ENCODE measurements at places on chromosomes 6 and 20. TPM values are rescaled to one million over a fixed set of nuclear protein-coding genes. Genes with fewer than 3 reads are reported as not detected.

GRCh38 chr20:63478346-63479302 is 6.2 kb upstream of the KCNQ2 start:
- DNase-seq = no peak

DNA sequence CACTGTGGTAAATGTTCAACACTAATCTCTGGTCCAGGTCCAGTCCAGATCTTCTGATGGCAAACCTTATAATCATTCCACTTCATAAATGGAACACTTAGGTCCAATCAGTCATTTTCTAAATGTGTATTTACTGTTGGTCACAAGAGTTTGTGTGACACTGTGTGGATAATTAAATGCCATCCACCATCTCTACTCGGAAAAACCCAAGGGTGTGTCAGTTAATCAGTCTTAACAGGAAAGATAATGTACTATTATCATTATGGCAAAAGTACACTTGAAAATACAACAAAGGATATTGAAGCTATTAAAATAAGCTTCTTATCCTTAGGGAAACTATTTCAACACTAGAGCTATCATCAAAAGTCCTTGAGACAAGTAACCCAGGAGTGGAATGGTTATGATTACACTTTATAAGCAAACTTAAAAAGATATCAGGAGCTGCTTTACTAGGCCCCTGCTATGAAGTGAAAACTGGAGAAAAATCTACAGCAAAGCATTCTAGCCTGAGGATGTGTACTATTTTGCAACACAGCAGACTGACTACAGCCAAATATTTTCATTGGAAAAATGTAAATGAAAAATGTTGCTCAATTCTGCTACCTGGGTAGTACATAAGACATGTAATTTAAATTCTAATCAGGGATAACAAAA is 227.9 kb downstream of the LAMA2 start:
- no peak for DNase-seq

- DNase-seq = no peak
Observed at GRCh38 chr6:69116658-69117057, 481.6 kb downstream of the ADGRB3 start.

The F13A1 gene
- total RNA-seq = 270 TPM

DNA sequence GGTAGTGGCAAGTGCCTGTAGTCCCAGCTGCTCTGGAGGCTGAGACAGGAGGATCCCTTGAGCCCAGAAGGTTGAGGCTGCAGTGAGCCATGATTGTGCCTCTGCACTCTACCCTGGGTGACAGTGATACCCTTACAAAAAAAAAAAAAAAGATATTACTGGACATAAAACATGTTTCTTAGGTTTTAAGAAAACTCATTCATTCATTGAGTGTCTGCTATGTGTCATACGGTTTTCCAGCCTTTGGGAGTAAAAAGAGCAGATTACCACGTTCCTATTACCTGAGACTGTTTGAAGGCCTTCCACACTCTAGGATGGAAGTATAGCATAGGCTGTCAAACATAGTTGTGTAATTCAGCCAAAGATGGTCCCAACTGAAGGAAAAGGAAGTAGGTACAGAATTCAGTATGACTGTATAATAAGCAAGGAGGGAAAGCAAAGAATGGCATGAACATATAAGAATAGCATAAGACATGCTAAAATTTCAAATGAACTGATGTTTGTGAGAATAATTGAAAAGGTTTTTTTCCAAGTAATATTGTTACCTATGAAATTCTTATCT is 22.0 kb downstream of the STXBP5 start:
- DNase-seq = no peak

GRCh38 chr20:37796121-37796520 is 102.3 kb downstream of the CTNNBL1 start:
- no peak for DNase-seq

DNA sequence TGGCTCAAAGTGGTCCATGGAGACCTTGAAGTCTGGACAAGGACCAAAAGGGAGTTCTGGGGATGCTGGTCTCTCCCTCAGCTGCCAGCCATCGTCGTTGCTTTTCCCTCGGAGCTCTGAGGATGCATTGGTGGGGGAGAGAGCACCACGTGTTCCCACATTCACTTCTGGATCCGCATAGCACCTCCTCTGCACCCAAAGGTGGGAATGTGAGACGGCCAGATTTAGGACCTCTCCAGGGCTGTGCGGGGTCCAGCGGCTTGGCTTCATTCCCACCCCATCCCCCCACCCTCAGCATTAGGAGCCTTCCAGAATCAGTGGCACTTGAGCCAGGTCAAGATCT is 1.1 kb downstream of the EPB41L1 start:
- no peak for DNase-seq

DNA sequence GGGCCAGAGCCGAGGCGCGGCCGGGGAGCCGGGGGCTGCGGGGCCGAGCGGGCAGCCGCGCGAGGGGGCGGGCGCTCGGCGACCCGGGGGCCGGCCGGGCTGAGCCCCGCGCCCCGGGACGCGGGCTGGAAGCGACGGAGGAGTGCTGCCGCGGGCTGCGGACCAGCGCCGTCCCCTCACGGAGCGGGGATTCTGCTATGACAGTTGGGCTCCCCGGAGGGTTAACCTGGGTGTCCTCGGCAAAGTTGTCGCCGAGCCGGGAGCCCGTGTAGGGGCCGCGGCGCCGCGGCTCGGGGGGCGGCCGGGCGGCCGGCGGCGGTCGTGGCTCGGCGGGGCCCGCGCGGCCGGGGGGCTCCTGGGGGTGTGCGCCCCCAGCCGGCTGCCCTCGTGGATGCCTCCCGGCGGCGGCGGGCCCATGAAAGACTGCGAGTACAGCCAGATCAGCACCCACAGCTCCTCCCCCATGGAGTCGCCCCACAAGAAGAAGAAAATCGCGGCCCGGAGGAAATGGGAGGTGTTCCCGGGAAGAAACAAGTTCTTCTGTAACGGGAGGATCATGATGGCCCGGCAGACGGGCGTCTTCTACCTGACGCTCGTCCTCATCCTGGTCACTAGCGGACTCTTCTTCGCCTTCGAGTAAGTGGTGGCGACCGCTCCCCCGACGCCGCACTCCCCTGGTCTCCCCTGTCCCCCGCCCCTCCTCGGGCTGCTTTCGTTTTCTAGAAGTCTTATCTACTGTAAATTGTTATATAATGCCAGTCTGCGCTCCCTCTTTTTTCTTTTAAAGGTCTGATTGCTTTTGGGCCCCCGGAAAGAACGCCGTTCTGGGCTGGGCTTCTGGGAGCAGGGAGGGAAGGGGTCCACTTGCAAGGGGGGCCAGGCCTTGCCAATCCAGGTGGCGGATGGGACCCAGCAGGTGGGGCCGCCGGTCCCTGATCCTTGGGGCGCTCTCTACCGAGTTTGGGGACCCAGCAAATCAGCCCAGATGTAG is 936 bp downstream of the ZDHHC14 start:
- peak; percentile 52 for DNase-seq

- no peak for DNase-seq
Observed at GRCh38 chr6:167559675-167560479, 235.0 kb downstream of the TTLL2 start.

The ZNF391 gene
- 2.2 TPM for total RNA-seq

DNA sequence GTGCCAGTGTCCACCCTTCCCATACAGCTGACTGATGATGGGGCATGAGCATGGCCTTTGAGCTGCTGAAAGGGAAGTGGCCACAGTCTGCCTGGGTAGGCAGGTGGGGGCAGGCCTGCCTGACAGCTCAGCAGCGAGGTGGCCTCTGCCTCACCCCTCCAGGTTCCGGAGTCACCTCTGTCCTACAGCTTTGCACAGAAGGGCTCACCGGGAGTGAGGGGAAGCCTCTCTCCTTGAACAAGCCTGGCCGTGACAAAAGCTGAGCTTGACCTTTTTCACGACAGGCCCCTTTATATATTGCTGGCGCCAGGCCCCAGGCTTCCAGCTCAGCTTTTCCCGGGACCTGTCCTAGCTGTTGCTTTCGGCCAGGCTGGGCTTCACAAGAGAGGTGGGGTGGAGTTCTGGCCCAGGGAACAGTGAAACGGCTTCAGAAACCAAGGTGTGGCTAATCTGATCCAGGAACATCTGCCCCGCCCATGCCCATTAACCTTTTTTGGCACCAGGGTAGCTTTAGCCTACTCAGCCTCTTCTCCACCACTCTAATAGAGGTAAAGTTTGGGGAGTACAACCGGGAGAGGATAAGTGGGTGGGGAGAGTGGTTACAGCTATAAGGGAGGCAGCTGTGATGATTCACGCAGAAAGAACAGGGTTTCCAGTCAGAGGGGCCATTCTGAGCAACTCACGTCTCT is 42.9 kb downstream of the C6orf132 start:
- peak; percentile 45 for DNase-seq

DNA sequence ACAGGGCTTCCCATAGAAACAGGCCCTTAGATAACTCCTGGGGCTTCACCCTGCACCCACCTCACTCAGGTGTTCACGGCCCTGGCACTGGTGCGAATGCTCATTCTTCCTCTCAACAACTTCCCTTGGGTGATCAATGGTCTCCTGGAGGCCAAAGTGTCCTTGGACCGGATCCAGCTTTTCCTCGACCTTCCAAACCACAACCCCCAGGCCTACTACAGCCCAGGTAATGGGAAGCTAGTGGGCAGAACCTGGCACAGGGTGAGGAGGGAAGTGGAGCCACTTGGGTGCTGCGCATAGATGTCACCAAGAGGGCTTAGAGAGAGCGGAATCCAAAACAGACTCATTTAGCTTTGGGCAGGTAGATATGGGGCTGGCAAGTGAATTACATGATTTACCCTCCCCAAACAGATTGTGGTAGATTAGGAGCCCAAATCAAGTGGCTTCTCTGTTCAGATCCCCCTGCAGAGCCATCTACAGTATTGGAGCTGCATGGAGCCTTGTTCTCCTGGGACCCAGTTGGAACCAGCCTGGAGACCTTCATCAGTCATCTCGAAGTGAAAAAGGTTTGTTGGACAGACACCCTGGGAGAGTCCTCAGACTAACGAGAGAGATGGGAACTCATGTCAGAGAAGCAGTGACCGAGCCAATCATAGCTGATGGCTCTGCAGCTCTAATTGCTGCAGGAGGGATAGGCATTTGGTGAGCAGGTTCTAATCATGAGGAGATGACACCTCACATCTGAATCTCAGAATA is 8.5 kb downstream of the ABCC10 start:
- DNase-seq = no peak

The FOXC1 gene
- total RNA-seq = 3.8 TPM

DNA sequence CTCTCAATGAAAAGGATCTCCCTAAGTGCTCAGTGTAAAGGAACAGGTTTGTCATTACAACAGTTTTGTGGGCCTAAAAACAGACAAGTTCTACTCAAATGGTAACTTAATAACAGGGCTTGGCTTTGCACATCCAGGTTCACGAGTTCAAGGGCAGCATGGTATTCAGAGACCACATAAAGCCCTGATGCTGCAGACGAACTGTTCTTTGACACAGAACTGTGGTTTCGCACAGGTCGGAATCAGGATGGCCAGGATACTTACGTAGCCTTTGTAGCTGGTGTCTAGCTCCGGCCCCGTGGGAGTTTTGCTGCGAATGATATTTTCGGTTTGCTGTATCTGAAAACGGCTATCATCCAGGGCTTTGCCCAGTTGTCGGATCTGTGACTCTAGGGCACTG is 335.9 kb downstream of the ESR1 start:
- no peak for DNase-seq

The LY6G6F gene
- not detected for total RNA-seq

GRCh38 chr6:79410806-79411205 is 126.4 kb downstream of the LCA5 start:
- no peak for DNase-seq

- no peak for DNase-seq
Observed at GRCh38 chr6:56753811-56754210, 111.1 kb upstream of the DST start.

DNA sequence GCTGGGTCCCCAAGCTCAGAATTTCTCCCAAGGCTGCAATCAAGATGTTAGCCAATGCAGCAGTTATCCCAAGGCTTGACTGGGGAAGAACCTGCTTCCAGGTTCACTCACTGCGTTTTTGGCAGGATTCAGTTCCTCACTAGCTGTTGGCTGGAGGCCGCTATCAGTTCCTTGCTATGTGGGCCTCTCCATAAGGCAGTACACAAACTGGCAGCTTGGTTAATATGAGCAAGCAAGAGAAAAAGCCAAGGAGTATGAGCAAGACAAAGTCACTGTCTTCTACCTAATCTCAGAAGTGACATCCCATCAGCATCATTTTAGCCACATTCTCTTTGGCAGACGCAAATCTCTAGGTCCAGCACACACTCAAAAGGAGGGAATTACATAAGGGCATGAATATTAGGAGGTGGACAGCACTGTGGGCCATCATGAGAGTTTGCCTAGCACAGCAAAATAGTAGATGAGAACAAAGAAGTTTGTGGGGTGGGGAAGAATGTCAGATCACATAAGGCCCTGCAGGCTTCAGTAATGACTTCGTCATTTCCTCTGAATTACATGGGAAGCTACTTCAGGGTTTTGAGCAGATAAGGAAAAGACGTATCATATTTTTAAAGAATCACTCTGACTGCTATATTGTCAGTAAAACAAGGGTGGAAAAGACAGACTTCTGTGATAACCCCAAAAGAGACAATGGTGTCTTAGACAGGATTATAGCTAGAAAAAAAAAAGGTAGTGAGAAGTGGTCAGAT is 25.5 kb downstream of the LMBRD1 start:
- DNase-seq = no peak

The FOXS1 gene
- total RNA-seq = not detected

- DNase-seq = no peak
Observed at GRCh38 chr20:62409931-62410745, 3.1 kb upstream of the CABLES2 start.

DNA sequence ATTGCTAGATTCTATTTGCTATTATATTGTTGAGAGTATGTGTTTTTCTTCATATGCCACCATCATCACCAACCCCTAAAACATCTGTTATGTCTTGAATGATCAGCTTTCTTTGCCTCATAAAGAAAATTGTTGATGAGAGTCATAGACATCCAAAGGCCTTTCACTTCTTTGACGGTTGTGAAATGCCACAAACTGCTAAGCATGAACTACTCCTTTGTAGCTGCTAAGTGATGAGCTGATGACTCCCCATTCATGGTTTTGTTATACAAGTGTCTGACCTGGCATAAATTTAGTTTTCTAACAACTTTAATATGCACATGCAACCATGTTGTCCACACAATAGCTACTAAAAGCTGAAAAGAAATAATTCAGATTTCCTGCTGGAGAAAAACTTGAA is 684 bp upstream of the MED23 start:
- DNase-seq = no peak

The SFTA2 gene
- total RNA-seq = not detected

- DNase-seq = no peak
Observed at GRCh38 chr6:3571250-3571681, 114.4 kb upstream of the SLC22A23 start.

The TMEM181 gene
- total RNA-seq = 21.4 TPM

The C6orf15 gene
- not detected for total RNA-seq

The ENPP5 gene
- 2.0 TPM for total RNA-seq

DNA sequence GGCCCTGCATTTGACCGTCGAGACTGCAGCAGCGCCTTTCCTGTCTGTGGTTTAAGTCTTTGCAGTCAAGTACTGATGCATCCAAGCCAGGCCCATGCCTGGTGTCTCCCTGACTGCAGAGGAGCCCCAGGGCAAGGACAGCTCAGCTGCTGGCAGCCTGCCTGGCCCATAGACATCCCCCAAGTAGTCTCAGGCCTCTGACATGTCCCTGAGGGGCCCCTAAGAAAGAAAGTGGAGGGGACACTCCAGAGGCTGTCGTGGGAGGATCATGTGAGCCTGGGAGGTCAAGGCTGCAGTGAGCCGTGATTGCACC is 18.0 kb downstream of the HRH3 start:
- no peak for DNase-seq

The TOP1 gene
- 70.6 TPM for total RNA-seq

- no peak for DNase-seq
Observed at GRCh38 chr6:116631379-116631990, 15.2 kb downstream of the RSPH4A start.

The FERMT1 gene
- 0.84 TPM for total RNA-seq

GRCh38 chr6:146962329-146962728 is 241.9 kb upstream of the STXBP5 start:
- no peak for DNase-seq

All from omental fat pad (tissue), 4 donors.